ENCODE measurements at places on chromosomes 1 and 21.

DNA sequence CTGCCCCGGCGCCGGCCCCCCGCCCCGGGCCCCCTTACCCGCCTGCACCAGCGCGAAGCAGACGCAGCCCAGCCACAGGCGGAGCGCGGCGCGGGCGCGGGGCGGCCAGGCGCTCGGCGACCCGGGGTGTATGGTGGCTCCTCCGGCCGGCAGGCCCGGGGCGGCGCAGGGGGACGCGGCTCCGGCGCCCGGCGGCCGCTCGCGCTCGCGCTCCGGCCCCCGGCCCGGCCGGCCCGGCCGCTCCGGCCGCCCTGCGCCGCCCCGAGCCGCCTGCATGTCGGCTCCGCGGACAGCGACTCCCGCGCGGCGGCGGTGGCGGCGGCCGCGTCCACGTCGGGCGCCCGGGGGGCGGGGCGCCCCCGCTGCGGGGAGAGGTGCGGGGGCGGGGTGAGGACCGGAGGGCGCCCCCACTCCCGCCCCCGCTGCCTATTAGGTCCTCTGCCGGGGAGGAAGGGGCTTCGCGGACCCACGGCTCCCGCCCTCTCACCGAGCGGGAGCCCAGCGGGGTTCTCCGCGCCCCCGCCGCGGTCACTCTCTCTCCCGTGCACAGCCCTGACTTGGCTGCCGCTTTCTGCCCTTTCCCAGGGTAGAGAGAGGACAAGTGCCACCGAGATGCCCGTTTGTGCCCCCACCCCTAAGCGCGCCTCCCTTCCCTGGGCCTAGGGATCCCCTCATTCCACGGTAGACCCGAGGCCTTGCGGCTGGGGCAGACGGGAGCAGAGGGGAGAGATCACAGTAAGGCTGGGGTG, at the start of gene FNDC5:
FNDC5 (minus strand) TSS at position 298 of the 749 bp plus-strand sequence.
- no peak for DNase-seq

- DNase-seq, result no peak
Measured at GRCh38 chr1:98904684-98905083, 100.0 kb downstream of the PLPPR5 start.

GRCh38 chr1:198929961-198930599, 291.2 kb downstream of the PTPRC start:
- peak; percentile 39 for DNase-seq

DNA sequence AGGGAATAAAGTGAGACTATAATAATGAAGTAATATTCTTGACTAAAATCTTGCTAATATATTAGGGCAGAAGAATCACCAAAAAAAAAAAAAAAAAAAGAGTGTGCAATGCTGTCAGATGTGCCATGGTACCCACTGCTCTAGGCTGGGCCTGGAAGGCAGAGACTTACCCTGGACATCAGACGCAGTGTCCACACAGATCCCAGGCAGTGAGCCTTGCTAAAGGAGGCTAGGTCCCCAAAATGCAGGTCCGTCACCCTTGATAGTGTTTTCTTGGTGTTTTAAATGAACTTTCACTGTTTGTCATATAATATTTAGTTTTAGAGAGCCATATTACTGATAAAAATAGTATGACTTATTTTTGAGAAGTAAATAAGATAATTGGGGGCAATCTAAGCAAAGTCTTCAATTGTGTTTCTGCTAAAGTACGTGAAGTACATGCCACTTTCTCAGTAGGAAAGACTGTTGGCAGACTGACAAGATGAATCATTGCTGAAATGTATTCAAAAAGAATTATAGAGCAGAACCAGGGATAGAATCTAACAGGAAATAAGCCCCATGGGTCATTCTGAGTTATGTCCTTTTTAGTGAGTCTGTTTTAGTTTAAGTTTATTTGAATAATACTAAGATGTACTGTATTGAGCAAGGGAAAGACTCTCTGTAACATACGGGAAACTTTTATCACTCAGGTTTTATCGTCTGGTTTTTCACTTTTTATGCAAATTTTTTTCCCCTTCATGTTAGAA, 74.6 kb upstream of the PDC start:
- DNase-seq, result no peak

GRCh38 chr1:150186789-150187559, 37.3 kb downstream of the PLEKHO1 start:
- no peak for DNase-seq

DNA sequence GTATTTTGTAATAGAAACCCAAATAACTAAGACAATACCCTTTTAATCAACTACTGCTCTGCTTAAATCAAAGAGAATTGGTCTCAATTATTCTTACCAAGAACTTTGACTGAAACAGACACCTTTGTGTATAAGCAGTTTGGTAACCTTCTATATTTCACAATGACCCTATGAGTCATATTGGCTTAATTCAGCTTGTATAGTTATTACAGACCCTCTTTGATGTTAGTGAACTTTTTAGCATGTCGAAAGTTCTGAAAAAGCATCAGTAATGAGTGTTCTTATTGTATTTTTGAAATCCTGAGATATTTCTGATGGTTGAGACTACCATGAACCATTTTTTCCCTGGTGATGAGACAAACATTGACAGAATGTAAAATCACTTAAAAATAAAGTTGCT, 43.3 kb upstream of the RABGAP1L start:
- DNase-seq, result no peak

DNA sequence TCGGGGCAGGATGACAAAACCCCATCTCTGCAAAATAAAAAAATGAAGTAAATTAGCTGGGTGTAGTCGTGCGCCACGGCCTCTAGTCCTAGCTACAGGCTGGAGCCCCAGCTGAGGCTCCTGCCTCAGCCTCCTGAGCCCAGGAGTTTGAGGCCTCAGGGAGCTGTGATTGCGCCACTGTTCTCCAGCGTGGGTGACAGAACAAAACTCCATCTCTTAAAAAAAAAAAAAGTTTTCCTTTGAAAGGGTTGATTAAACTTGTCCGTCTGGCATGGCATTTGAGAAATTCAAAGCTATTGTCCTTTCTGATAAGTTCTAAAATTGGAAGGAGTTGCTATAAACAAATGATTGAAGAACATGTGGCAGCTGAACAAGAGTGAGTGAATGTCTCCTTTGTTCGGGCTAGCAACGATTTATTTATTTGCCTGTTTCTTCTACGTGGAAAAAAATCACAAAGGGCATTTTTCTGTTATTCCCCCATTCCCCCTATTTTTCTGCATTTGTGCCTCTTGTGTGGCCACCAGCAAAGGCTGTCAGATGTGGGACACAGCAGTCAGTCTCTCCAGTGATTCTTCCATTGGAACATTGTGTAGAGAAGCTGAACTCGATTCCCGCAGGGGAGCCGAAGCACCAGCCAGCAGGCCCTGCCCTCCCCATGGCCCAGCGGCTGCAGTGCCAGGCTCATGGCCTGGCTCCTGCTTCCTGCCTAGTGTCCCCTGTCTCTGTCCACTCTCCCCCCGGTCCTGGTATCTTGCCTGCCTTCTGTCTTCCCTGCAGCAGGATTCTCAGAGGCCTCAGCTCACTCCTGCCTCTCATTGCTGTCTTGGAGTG, 21.5 kb upstream of the PWP2 start:
- no peak for DNase-seq

GRCh38 chr1:68107771-68108170, 57.3 kb upstream of the DIRAS3 start:
- DNase-seq, result no peak

All from CD8-positive, alpha-beta T cell (primary cell).